CD8-positive, alpha-beta memory T cell (primary cell): ENCODE measurements at places on chromosomes 2 and 18. TPM values are rescaled to one million over a fixed set of nuclear protein-coding genes. Genes with fewer than 3 reads are reported as not detected.

GPR155 gene
- 4.5 TPM for total RNA-seq

CKAP2L gene
- 19.6 TPM for total RNA-seq

CPLX4 gene
- total RNA-seq: not detected

DNA sequence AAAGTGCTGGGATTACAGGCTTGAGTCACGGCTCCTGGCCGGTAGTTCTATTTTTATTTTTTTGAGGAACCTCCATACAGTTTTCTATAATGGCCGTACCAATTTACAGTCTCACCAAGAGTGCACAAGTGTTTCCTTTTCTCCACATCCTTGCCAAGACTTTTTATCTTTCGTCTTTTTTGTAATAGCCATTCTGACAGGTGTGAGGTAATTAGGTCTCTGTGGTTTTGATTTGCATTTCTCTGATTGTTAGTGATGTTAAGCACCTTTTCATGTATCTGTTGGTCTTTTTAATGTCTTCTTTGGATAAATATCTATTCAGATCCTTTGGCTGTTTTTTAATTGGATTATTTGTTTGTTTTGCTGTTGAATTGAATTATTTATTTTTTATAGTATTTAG is 9.3 kb downstream of the ARMC9 start:
- no peak for DNase-seq

GRCh38 chr18:46856973-46857372 is 60.3 kb downstream of the PIAS2 start:
- no peak for DNase-seq

GRCh38 chr18:8661754-8662559 is 43.4 kb upstream of the MTCL1 start:
- no peak for DNase-seq

DNA sequence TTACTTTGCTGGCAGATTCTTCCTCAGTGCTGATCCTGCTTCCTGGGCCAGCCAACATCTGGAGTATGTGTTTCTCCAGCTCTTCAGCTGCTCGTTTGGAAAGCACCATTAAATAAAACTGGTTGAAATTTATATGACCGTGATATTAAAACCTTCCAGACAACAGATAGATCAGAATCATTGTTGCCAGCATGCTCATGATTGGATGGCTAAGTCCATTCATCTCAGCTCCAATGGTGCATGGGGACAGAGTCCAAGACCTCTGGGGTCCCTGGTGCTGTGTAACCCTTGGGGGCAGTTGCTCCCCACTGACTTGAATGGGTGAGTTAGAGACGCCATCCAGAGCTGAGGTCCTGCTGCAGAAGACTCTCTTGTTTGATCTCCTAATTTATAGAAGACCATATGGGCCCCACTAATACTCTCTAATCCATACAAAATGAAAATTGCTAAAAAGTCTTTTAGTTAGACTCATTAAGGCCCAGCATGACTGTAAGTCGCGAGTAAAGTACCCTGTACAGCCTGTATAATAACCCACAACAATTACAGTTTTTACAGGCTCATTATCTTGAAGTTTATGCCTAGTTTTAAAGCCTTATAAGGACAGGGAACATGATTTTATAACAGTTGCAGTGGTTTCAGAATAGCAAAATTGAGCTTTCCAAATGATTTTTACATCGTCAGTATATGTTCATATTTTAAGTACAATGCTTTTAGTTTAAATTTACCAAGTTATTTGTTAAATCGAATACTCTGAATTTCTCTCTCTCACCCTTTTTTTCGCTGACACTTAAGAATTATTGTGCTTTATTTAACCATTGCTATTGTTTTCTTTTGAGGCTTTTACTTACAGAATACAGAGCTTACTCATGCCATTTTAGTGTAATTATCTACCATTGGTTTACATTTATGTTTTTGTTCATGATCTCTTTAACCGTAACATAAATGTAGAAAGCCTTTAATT is 60.0 kb downstream of the CABLES1 start:
- no peak for DNase-seq
